ENCODE measurements at places on chromosomes 12 and 14.
A peak's percentile ranks its signal among the peaks of the same experiment; 100 is the strongest.

- peak; percentile 70 for DNase-seq
Observed at GRCh38 chr12:6230321-6231110, 30.3 kb downstream of the CD9 start.

DNA sequence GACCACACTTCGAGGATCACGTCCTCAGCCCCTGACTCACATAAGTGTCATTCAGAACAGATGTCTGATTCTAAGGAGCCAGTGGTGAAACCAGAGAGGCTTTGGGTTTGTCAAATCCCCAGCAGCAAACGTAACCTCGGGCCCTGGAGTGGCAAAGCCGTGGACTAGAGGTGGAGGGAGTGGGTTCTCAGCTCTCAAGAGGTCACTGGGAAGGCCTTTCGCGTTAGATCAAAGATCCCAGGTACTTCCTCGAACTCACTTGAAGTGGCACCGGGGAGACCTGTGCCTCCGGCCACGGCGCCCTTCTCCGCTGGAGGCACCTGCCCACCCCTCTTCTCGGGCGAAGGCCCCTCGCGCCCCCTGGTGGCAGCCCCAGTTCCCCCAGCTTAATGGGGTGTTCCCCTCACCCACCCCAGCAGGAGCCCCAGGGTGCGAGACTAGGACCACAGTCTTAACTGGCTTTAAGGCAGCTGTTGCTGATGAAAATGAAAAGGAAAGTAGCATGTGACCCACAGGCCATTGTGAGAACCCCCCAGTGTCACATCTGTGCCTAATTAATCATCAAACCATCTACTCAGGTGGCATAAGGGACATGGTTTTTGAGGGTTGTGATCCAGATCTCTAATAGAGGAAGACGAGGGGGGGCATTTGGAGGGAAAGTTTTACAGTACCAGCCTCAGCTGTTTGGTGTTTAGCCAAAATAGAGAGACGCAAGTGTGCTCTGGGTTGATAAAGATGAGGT lies 672 bp upstream of the ESR2 start:
- peak; percentile 63 for DNase-seq

GRCh38 chr12:71562676-71563595 lies 100.7 kb downstream of the ZFC3H1 start:
- no peak for DNase-seq

GRCh38 chr12:123099560-123100192 lies 51.2 kb downstream of the PITPNM2 start:
- DNase-seq = no peak

DNA sequence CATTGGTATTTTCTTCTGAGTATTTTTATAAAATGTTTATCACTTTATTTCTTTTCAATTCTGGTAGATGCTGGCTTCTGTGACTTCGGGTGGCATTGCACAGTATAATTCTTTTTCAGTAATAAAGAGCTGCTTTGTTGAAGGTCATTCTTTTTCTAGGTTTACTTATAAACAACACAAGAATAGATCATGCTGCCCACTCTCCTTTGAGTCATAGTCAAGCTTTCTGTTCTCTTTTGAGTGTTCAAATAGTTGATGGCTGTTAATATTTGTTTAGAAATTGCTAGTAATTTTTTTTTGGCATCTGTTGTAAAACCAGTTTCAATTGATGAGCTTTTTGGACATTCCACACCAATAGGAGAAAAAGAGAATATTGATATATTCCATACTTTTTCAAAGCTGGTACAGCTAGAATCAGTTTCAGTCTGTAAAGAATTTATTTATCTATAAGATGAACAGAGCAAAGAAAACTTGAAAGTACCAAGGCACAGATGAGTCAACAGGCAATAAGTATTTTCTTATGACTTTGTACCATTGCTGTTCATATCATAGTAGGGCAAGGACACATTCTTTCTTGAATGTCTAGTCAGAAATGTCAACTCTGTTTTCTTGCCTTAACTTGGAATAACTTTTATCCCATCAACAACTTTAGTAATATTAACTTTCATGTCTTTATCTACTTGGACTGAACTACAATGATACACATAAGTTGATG lies 513.0 kb upstream of the SEL1L start:
- no peak for DNase-seq

- no peak for DNase-seq
Observed at GRCh38 chr14:90056826-90057225, 5.0 kb upstream of the KCNK13 start.

- peak; percentile 97 for DNase-seq
Observed at GRCh38 chr12:75825686-75826085, 205.9 kb downstream of the PHLDA1 start.

DNA sequence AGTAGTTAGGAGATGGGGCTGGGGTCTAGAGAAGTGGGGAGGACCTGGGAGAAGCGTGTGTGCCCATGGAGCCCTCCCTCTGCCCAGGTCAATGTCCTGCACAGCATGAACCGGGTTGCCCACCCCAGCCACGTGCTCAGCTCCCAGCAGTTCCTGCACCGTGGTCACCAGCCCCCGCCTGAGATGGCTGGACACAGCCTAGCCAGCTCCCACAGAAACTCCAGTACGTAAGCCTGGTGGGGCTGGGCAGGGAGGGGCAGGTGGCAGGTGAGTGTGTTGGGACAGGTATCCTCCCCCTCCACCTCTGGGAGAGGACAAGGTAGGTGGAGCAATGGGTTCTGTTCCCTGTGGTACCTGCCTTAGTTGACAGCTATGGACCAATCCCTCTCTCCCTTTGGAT lies 20.7 kb downstream of the CLSTN3 start:
- no peak for DNase-seq

GRCh38 chr14:89336338-89336737 lies 80.7 kb downstream of the FOXN3 start:
- no peak for DNase-seq

GRCh38 chr14:24056800-24057184 lies 5.0 kb downstream of the CARMIL3 start:
- no peak for DNase-seq

GRCh38 chr14:29926701-29927375 lies 809 bp downstream of the PRKD1 start:
- DNase-seq = peak; percentile 54

- no peak for DNase-seq
Observed at GRCh38 chr12:93020631-93021597, 91.8 kb upstream of the EEA1 start.

DNA sequence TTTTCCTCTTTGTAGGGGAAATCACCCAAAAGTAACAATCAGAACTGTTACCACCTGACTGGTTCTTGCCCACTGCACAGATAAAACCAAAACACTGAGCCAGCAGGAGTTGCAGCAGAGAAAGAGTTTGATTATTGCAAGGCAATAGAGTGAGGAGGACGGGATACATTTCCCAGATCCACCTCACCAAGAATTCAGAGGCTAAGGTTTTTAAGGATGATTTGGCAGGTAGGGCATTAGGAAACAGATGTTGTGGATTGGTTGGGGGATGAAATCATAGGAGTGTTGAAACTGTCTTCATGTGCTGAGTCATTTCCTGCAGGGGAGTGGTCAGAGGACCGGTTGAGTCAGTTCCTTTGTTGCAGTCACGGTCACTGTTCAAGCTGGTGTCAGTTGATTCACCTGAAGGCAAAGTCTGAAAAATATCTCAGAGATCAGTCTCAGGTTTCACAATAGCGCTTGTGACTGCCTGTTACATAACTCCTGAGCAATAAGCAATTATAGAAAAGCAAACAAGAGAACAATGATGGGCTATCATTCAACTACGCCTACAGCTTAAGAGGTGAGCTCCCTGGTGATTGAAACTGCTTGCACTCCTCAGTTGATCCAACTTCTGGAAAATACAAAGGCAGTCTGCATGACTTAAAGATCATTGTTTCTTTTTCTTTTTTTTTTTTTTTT lies 20.3 kb upstream of the AMN1 start:
- DNase-seq = peak; percentile 91

DNA sequence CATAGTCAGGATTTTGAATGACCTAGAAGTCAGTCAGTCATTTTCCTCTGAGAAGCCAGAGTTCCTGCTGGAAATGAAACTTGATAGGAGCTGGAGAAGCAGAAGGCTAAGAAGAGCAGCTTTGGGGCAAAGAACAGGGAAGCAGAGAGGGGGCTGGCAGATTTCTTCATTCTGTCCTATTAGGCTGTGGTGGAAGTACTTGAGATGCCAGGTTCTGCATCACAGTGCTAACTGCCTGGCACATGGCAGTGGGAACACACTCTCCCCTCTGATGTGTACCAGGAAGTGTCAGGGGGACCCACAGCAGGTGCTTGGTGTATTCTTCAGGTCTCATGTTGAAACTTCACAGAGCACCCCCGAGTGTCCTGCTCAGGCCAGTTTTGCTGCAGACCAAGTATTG lies 61.0 kb downstream of the SUSD6 start:
- no peak for DNase-seq

DNA sequence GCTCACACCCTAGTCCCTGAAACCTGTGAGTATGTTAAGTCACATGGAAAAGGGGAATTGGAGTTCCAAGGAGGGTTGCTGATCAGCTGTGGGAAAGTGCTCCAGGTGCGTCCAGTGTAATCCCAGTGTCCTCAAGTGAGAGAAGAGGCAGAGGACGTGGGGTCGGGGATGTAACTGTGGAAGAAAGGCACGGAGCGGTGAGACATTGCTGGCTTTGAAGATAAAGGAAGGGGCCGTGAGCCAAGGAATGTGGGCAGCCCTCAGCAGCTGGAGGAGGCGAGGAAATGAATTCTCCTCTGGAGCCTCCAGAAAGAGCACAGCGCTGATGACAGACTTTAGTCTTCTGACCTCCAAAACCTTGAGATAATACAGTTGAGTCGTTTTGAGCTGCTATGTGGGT lies 191.6 kb upstream of the TMEM132C start:
- no peak for DNase-seq

DNA sequence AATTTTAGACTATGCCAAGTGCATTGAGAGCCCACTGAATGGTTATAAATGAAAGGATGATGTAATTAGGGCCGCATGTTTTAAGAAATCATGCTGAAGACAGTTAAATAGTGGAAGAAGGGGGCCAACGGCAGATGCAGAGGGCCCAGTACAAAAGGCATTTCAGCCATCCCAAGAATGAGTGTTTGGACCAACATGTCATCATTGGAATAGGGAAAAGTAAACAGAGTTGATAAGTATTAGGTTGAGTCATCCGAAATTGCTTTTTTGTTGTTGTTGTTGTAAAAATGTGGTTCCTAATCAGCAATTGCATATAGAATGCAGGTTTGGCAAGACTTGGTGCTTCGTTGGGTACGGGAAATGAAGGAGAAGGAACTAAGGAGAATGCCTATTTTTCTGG lies 29.5 kb downstream of the BMP4 start:
- DNase-seq = peak; percentile 61

DNA sequence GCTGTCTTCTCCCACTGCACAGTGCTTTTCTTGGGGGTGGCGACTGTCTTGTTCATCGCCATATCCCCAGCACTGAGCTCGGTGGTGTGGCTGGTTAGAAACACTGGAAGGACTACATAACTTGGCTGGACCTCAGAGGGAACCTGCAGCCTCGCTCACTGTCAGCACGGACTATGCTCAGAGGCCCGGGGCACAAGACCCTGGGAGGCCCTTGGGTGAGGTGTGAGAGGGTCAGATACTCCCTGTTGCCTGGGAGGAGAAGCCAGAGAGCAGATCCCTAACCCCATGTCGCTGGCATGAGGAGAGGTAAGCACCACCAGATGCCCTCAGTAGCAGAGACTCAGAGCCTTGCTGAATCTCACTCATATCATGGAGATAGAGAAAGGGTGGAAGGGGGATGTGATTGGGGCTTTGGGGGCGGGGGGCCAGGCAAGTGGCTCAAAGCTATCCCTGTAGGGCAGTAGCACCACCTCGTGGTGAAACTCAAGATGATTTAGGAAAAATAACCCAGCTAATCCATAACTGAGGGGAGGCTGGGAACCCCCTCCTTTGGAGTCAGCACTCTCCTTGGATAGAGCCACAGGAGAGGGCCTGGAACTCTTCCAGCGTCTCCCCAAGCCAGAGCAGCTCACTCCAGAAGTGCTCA lies 18.7 kb upstream of the HDAC7 start:
- peak; percentile 53 for DNase-seq
